ENCODE measurements at places on chromosomes 16 and 17. TPM values are rescaled to one million over a fixed set of nuclear protein-coding genes. Genes with fewer than 3 reads are reported as not detected.
A peak's percentile ranks its signal among the peaks of the same experiment; 100 is the strongest.

- no peak for DNase-seq
These were observed 50.2 kb upstream of the WSCD1 start for GRCh38 chr17:6019959-6020358.

GRCh38 chr16:57113042-57113453 is 20.7 kb downstream of the CPNE2 start:
- no peak for DNase-seq

DNA sequence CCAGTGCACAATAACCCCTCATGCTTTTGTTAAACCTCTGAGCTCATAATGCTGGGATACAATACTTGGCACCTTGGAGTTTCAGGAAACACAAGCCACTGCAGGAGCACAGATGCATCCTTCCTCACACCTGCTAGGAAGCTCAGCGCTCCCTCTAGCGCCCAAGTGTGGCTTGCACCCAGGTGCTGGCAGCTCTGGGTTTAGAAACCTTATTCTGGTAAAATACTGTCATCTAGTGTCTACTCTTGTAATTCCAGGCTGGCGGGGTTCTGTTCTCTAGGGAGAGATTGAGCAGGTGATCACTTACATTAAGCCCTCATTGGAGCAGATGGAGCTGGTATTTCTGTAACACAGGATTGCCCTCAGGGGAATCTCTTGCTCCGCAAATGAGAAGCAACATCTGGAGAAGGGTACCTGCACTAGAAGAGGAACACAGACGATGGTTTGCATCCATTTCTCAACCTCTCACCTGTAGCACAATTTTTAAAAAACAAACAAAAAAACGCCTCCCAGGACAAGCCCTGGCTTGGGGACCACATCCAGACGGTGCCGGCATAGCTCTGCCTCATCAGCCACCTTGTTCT is 1.5 kb downstream of the CCL1 start:
- peak; percentile 85 for DNase-seq

- DNase-seq, result no peak
These were observed 32.8 kb upstream of the NUDT16L1 start for GRCh38 chr16:4660454-4661007.

C16orf46 gene
- 0.64 TPM for total RNA-seq

All from breast epithelium (tissue), 4 donors.